ENCODE measurements at places on chromosomes 7 and 10. TPM values are rescaled to one million over a fixed set of nuclear protein-coding genes. Genes with fewer than 3 reads are reported as not detected.

- no peak for DNase-seq
Measured at GRCh38 chr10:3766046-3766756, 18.8 kb downstream of the KLF6 start.

- no peak for DNase-seq
Measured at GRCh38 chr10:14684354-14684753, 90.3 kb downstream of the FAM107B start.

GNGT1 gene
- not detected for total RNA-seq

NYAP1 gene
- total RNA-seq: 0.03 TPM

SMIM30 gene
- 17.8 TPM for total RNA-seq

ABLIM1 gene
- 52.1 TPM for total RNA-seq

DNA sequence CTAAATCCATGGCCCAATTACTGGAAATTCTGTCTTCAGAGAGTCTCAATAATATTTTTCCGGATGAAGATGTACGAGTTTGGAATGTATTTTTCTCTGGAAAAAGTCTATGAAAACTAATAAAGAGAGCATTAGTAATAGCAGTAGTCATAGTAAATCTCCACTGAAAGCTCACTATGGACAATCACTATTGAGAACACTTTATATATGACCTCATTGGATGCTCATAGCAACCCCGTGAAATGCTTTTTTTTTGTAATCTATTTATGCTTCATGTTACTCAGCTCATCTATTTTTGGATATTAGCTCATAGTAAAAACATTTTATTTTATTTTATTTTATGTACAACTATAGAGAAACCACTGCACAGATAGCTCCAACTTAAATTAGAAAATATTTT is 94.3 kb upstream of the MYO3A start:
- no peak for DNase-seq

DNA sequence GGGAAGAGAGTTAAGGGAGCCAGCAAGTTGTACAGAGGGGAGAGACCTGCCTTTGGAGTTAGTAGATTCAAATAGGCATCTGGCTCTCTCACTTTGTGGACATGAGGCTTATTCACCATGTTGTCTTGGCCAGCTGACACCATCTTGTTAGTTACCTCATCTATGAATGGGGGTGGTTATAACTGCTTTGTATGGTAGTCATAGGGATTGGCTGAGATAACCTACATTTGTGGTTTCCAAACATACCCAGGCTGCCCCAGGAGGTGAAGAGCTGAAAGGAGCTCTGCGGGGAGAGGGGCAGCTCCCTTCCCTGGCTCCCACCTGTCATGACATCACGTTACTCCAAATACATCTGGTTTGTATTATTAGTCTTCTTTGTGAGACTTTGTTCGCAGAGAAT is 393.3 kb upstream of the AUTS2 start:
- DNase-seq: no peak

MRC1 gene
- not detected for total RNA-seq

GRCh38 chr10:78894089-78894840 is 174.5 kb upstream of the ZMIZ1 start:
- no peak for DNase-seq

- peak; percentile 66 for DNase-seq
Measured at GRCh38 chr10:122342293-122343134, 32.0 kb upstream of the PLEKHA1 start.
